ENCODE measurements at places on chromosomes 1 and 21.

- no peak for DNase-seq
These were observed 9.0 kb downstream of the TMEM269 start for GRCh38 chr1:42793824-42794223.

GRCh38 chr21:46477765-46478164, 19.1 kb downstream of the DIP2A start:
- DNase-seq: no peak

GRCh38 chr1:36224537-36225282, 467 bp downstream of the THRAP3 start:
- no peak for DNase-seq

GRCh38 chr21:37342046-37342632, 24.4 kb upstream of the DYRK1A start:
- DNase-seq: no peak

GRCh38 chr1:198641966-198642668, 3.3 kb downstream of the PTPRC start:
- DNase-seq: no peak

- DNase-seq: no peak
These were observed 30.5 kb downstream of the CACNA1E start for GRCh38 chr1:181513786-181514297.

- DNase-seq: no peak
These were observed 322.4 kb upstream of the DEPDC1 start for GRCh38 chr1:68819190-68819829.
